Frontal cortex (tissue), 4 donors: ENCODE measurements at places on chromosomes 3 and 15. TPM values are rescaled to one million over a fixed set of nuclear protein-coding genes. Genes with fewer than 3 reads are reported as not detected.
A peak's percentile ranks its signal among the peaks of the same experiment; 100 is the strongest.

DNA sequence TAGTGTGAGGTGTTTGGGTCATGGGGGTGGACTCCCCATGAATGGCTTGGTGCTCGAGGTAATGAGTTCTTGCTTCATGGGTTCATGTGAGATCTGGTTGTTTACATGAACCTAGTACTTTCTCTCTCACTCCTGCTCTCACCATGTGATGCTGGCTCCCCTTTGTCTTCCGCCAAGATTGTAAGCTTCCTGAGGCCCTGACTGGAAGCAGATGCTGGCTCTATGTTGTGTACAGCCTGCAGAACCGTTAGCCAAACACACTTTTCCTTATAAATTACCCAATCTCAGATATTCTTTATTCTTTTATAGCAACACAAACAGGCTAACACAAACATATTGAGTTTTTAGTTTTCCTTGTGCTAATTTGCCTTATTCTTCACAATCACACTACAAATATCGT is 3.2 kb upstream of the CSPG5 start:
- DNase-seq: no peak

- DNase-seq: no peak
Measured at GRCh38 chr3:73697020-73697419, 72.3 kb upstream of the PDZRN3 start.

DNA sequence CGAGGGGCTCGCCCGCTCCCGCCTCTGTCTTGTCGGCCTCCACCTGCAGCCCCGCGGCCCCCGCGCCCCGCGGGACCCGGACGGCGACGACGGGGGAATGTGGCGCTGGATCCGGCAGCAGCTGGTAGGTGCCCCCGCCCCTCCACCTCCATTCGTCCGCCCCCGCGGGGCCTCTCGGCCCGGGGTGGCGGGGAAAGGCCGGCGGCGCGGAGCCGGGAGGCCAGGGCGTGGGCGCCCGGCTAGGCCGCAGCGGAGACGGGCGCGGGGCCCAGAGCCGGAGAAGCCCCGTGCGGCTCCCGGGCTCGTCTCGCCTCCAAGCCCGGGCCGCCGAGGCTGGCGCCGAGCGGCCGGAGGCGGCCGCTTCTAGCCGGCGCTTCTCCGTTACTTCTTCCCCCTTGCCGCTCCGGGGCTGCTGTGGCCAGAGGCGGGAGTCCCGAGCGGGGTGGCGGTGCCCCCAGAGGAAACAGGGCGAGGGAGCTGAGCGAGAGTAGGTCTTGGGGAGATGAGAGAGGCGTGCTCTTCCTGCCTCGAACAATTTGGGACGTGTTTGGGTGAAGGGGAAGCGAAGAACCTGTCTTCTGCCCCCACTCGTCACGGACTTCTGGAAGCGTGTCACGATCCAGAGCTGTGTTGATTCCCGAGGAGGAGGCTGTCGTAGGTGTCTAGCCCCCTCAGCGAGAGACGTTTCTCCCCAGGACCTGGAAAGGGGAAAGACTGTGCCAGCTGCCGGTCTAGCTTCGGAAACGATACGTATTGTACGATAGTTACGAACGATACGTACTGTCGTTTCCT is 555 bp downstream of the ATP11B start:
- DNase-seq: peak; percentile 33

DNA sequence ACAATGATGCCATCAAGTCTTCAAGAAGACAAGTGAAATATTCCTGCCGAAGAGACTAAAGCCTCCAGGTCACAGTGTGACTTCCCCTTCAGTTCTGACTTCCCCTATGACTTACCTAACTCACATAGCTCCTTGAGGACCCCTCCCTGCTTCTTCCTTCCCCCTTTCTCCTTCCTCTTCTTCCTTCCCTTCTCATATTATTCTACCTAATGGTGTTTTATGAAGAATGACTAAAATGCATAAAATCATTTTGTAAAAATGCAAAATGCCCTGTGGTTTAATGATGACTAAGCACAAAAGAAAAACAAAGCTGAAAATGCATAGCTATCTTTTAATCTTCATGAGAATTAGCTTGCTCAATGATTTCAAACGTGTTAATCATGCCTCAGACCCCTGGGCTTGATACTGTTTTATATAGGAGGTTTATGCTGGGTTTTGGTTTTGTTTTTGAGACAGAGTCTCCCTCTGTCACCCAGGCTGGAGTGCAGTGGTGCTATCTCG is 26.1 kb upstream of the TM4SF4 start:
- no peak for DNase-seq

GRCh38 chr15:69021895-69022294 is 7.4 kb downstream of the NOX5 start:
- DNase-seq: no peak

DNA sequence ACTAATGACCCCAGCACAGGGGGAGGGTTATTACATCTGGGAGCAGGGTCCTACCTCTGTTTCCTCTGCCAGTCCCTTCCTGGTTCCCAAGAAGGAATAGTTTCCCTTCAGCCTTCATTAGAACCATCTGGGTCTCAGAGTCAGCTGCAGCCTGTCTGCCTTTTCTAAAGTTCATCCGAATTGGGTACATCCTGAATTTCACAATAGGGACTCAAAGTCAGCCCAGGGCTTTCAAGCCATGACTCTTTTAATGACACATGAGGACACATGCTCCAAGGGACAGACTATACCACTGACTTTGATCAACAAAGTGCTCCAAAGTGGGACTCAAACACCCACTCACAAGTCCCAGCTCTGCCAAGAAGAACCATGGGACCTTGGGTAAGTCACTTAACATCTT is 12.7 kb upstream of the CRABP1 start:
- DNase-seq: no peak

- DNase-seq: no peak
Measured at GRCh38 chr15:47812470-47812999, 95.2 kb downstream of the SEMA6D start.

DNA sequence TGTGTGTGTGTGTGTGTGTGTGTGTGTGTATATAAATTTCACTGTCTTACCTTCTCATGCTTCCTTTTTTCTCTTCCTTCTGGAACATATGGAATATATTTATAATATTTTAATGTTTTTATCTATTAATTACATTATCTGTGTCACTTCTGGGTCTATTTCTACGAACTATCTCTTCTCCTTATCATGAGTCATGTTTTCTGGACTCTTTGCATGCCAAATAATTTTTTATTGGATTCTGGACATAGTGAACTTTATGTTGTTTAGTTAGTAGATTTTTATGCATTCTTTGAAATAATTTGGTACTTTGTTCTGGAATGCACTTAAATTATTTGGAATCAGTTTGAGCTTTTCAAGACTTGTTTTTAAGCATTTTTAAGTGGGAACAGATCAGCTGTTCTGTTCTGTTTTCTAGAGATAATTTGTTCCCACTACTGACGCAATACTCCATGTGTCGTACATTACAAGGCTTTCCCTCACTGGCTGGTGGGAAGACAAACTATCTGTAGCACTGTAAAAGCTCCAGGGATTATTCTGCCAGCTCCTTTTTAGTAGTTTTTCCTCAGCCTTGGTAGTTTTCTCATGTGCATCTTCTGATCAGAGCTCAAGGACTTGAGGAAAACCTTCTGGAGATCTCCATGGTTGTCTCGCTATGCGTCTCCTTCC is 302.0 kb downstream of the CLSTN2 start:
- no peak for DNase-seq

DNA sequence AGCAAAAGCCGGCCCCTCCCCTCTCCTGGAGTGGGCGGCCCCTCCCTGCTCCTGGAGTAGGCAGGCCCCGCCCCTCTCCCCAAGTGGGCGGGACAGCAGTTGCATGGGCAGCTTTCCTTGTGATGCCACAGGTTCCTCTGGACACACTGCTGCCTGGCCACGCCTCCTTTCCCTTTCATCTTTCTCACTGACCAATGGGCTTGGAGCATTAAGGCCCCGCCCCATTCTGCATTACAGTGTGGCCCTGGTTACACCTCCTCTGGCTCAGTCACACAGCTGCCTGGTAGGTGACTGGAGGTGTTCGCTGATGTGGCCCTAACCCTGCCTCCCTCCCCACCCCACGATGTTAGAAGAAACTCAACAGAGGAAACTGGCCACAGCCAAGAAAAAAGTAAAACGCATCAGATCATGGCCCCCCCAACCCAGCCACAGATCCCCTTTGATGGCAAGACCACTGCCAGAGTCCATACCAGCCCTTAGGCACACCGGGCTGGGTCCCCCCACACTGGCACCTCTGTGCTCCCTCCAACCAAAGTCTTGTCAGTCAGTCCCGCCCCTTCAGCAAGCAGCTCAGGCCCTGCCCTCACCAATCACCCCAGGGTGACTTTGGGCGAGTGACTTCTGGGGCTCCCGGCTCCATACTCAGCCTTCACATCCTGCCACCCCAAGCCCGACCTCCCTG is 84.3 kb downstream of the ADAMTS7 start:
- no peak for DNase-seq

GRCh38 chr3:114651555-114651954 is 357.7 kb downstream of the TIGIT start:
- no peak for DNase-seq

GRCh38 chr3:123299581-123299980 is 97.8 kb downstream of the SEC22A start:
- no peak for DNase-seq

GRCh38 chr3:197329382-197329781 is 31.0 kb upstream of the DLG1 start:
- no peak for DNase-seq

DNA sequence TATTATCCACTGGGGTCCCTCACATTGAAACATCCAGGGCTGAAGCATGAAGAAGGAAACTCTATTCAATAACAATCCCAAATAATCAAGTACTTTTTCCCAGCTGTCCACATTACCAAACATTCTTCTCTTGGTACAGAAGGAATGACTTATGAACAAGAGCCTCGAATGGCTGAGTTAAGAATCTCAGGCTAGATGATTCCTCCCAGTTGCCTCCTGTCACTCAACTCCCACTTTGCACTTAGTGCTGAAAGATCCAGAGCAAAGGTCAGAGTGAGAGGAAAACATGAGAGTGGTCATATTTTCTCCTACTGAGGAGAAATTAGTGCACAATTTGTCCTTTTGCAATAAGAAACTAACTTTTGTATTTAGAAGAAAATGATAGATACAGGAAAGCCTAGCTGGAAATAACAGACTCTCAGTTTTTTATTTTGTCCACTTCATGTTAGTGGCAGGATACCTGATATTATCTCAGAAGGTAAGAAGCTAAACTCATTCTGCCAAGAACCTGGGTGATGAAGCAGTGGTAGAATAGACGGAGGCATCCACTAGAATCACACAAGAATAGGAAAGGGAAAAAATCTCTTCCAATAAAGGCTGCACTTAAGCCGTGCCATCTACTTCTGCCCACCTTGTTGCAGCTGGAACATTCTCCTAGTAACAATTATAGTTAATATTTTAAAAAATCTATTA is 46.2 kb downstream of the GADL1 start:
- DNase-seq: no peak

- DNase-seq: no peak
Measured at GRCh38 chr3:127637546-127637945, 8.6 kb downstream of the PODXL2 start.

DNA sequence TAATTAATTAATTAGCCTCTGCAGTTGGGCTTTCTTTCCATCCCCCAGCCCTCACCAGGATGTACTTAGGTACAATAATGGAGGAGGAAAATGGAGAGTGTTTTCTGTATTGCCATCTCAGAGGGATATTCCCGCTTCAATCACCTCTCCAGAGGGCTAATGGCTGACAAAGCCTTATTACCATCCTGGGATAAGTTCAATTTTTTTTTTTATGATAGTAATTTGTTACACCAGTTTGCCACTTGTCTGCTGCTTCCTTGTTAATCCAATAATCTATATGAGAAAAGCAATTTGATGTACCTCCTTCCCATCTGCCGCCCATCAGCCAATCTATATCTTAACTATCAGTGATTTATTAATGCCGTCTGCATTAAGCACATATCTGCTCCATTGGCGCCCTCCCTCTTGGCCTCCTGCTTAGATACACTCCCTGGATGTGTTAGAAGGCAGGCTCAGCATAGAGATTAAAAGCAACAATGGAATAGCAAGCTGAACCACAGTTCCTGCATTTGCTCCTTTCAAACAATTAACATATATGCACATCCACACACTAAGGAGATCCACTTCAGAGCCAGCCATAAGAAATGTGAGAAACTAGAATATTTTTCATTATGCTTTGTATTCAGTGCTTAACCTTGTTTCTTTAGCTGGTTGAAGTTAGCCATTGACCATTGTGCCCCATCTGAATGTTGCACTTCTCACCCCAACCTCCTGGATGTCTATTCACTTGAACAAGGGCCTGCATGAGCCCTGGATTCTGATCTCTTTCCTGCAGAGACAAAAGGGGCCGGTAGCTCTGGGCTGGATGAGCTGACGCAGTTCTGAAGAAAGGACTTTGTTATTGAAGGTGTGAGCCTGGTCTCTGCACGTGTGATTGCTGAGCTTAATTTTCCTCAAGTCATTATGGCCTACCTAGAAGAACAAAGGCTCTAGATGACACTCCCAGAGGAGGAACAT is 237.3 kb upstream of the GAP43 start:
- no peak for DNase-seq

DNA sequence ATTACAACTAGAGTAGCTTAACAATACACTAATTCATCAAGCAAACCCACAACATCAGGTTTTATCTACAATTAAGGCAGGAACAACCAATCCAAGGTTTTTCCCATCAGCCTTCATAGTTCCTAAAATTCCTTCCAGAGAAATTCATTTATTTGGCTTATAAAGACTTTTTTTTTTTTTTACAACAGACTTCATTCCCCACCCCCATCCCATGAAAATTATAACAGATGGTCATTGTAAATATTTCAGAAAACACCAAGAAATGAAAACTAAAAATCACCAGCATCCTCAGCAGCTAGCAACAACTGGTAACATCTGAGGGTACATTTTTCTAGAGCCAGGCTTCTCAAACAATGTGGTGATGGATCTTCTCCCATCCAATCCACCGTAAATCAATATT is 11.0 kb downstream of the SH3BP5 start:
- DNase-seq: no peak

DNA sequence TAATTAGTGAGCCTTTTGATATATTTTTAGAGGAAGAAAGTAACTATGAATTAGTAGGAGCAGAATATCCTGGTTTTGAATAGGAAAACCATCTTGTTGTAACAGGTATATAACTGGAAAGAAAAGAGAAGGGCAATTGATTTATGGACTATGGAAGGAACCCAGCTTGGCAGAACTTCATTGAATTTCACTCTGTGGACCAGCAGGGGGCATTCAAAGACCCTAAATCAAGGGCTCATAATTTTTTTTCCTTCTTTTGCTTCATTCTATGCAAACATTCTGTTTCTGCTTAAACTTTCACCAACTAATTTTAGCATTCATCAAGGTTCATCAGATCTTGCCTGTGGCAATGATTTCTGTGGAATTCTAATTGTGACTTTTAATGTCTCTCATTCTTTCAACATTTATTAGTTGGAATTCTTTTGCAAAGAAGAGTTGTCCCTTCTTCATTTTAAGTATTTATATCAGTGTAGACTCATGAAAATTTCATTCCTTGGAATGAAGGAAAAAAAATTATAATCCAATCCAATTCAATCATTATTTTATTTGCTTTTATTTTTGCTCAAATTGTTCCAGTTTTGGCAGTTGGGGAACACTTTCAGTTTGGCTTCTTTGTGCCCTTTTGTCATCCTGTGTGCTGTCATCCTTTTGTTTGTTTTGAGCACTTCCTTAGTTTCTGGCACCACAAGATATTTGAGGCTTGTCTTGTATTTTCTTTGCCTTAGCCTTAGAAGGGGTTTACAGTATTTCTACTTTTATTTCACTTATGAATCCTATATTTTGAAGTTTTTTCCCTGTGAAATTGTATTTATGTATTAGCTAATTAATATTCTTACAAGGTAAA is 30.4 kb downstream of the NXPE3 start:
- peak; percentile 29 for DNase-seq

Gene ALDH1L1
- total RNA-seq: 1.6 TPM

Gene MEIS2
- total RNA-seq: 380 TPM

Gene DAZL
- not detected for total RNA-seq

Gene GASK1A
- 4.5 TPM for total RNA-seq

Gene PCSK6
- total RNA-seq: 18.3 TPM

Gene POPDC2
- 0.82 TPM for total RNA-seq

Gene UROC1
- not detected for total RNA-seq

Gene BNC1
- 0.41 TPM for total RNA-seq

Gene CACNA1D
- total RNA-seq: 21.6 TPM
